ENCODE measurements at places on chromosomes 1 and 21. TPM values are rescaled to one million over a fixed set of nuclear protein-coding genes. Genes with fewer than 3 reads are reported as not detected.

Gene ZFYVE9
- 10.4 TPM for total RNA-seq

Gene UBL4B
- total RNA-seq: not detected

Gene HS2ST1
- 11.2 TPM for total RNA-seq

Gene NKAIN1
- total RNA-seq: 1.1 TPM

Gene DRAXIN
- 0.03 TPM for total RNA-seq

Gene HTR6
- total RNA-seq: 0.18 TPM

Gene PTPN14
- total RNA-seq: 10.7 TPM

Gene SH2D2A
- 3.7 TPM for total RNA-seq

Gene C1orf116
- total RNA-seq: 6.9 TPM

Gene MAP10
- 1.1 TPM for total RNA-seq

Gene PTPRU
- total RNA-seq: 7.2 TPM

Gene S100A14
- total RNA-seq: 0.67 TPM

All from A549 treated with Hydrocortisone at 1 μM for 4 hours (cell line).